ENCODE measurements at places on chromosomes 1 and 21. TPM values are rescaled to one million over a fixed set of nuclear protein-coding genes. Genes with fewer than 3 reads are reported as not detected.

Gene HHIPL2
- total RNA-seq = 2.0 TPM

Gene RNU1-3
- 1,358 TPM for total RNA-seq

Gene SPATA46
- not detected for total RNA-seq

Gene IVL
- total RNA-seq = not detected

Gene MCOLN2
- 1.8 TPM for total RNA-seq

Gene RAB4A
- 109 TPM for total RNA-seq

Gene COL8A2
- total RNA-seq = 10.8 TPM

Gene VAV3
- 2.4 TPM for total RNA-seq

DNA sequence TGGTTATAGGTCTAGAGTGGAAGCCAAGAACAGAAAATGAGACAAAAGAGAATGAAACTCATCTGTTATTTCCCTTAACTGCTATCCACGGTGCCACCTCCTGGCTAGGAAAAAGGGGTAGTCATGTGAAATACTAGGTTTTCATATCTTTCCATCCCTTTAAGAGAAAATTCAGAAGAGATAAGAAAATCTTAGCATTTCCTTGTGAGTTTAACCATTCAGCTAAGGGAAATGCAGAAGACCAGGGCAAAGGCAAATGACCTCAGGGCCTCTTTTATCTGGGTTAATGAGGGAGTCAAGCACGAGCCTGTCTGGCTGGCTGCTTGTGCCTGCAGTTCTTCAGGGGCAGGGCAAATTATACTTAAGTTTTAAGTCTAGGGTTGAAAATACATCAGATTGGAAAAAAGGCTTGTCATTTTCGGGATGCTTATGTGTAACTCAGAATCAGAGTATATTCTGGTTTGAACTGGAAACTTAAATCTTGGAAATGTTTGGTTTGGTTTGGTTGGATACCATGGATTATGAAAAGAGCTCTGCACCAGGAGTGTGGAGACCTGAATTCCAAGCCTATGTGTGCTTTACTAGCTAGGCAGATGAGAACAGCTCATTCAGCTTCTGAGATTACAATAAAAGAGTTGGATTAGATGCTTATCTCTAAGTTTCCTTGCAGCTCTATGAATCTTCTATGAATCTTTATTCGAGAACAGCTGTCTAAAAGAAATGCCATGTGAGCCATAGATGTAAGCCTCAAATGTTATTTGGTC, 19.9 kb downstream of the NIBAN1 start:
- no peak for DNase-seq

- DNase-seq = no peak
Measured at GRCh38 chr1:226203240-226203639, 16.7 kb upstream of the ACBD3 start.

DNA sequence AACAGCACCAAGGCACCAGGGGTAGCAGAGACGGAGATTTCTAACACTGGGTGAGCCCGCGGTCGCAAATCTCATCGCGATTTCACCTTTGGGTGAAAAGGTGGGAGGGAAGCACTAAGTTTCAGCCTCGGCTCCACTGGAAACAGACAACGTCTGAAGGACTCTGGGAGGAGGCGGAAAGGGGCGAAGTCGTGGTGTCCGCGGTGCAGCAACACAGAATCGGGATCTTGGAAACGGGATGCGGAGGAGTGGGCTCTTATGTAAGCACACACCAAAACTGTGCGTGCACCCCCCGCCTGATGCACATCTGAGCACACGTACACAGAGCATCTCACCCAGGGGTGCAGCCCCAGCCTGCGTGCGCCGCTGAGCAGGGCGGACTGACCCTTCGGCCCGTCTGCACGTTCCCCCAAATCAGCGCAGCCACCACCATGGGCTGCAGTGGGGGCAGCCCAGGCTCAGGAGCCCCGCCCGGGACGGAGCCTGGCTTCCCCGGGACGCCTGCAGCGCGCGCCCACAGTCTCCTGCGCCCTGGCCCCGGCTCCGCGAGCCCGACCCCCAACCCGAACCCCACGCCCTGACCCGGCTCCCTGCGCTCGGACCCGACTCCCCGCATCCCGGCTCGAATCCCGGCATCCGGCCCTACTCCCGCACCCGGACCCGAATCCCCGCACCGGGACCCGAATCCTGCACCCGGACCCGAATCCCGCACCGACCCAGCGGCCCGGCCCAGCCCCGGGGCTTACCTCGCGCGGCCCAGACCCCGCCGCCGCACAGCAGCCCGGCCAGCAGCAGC, 670 bp downstream of the CLSTN1 start:
- no peak for DNase-seq

DNA sequence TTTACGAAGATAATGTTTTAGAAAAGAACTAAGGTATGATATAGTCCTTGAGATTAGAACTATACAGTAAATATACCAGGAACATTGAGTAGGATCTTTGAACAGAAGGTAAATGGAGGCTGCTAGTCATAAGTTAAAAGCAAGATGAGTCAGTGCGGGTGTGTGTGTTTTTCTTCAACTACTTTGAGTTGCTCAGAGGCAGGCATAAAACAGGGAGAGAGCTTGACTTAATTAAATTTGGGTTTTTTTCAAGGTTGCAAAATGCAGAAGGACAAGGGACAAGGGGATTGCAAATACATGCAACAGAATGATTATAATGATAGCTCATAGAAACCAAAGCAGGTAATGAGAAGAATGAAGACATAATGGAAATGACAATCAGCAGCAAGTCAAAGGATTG, 815.1 kb downstream of the NCAM2 start:
- DNase-seq = no peak

- DNase-seq = no peak
Measured at GRCh38 chr1:40382601-40383000, 9.1 kb downstream of the SMAP2 start.

GRCh38 chr1:80891871-80892270, 908.9 kb upstream of the ADGRL2 start:
- no peak for DNase-seq

GRCh38 chr1:117093091-117093534, 28.4 kb downstream of the TRIM45 start:
- peak; percentile 25 for DNase-seq

DNA sequence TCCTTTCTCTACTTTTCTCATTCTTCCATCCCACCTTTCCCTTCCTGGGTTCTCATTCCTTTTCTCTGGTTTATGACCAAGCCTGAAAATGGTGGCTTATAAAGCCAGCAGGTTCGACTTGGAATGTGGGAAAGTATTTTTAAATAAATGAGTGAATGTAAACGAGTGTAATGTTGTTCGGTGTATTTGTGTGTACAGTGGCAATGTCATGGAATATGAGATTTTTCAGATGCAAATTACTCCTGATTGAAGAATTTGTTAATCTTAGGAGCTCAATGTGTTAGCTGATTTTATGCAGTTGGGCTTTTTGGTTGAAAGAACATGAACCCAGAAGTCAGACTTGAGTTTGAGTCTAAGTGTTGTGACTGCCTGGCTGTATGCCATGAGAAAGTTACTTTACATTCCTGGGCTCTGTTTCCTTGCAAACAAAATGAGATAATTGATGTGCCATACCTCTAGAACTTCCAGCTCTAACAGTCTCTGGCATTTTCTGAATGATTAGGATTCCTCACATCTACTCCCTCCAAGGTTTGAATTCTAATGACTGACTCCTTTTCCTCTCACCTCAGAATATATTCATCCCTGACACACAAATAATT, 6.6 kb downstream of the SGIP1 start:
- DNase-seq = no peak

Measured in mucosa of gallbladder (tissue), 1 donor.